IMR-90 (cell line): ENCODE measurements at places on chromosomes 4 and X. TPM values are rescaled to one million over a fixed set of nuclear protein-coding genes. Genes with fewer than 3 reads are reported as not detected.

- no peaks in the 10 kb centered on the region; the same call in 1 of the 2 replicates for H3K4me1 ChIP-seq
- no peak overlapping the region for H3K27ac ChIP-seq
- no peak overlapping the region for H3K4me3 ChIP-seq
- no peaks in the 10 kb centered on the region for H3K36me3 ChIP-seq
Observed at GRCh38 chr4:151537687-151538086, 128.7 kb downstream of the FHIP1A start.

DNA sequence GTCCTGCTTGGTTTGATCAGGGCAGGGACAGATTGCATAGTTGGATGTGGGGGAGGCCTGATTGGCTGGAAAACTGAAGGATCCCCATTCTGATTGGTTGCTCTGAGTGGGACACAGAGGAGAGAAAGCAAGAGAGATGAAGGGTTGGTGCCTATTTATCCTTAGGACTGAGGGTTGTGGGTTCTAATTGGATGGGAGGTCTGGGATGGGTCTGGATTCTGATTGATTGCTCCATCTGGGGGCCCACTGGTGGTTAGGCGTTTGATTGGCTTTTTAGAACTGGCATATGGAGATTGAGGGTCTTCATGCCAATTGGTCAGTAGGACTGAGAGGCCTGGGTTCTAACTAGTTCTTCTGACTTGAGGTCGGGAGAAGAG, 644 bp upstream of the EBP start:
- H3K27me3 ChIP-seq: no peaks in the 10 kb centered on the region
- peak overlapping the region; percentile 63; the same call in 1 of the 2 replicates for H3K4me3 ChIP-seq
- 0 out of 2 replicates have a peak, but pooled peaks cover 2% of the 10 kb centered on the region for H3K4me1 ChIP-seq

GRCh38 chrX:119094819-119095218, 22.0 kb downstream of the CT47C1 start:
- H3K27ac ChIP-seq: no peak overlapping the region
- no peak overlapping the region for H3K4me3 ChIP-seq
- no peak for DNase-seq
- H3K36me3 ChIP-seq: no peaks in the 10 kb centered on the region

DNA sequence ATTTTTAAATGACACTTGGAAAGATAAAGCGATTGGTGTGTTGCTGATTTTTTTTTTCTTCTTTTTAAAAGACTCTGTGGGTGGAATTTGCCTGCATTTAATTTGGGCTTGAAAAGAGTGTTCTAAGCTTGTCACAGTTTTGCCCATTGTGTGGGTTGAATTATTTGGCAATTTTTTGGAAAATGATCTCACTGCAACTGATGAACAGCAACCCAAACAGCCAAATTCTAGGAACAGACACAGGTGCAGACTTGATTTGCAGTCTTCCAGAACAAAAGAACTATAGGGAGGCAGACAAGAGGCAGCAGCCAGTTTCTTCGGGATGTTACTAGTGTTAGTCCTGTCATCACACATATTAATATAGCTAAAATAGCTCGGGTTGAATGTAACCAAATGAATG, 40.5 kb downstream of the CASP6 start:
- no peaks in the 10 kb centered on the region for H3K4me1 ChIP-seq
- no peaks in the 10 kb centered on the region for H3K27me3 ChIP-seq
- H3K4me3 ChIP-seq: no peak overlapping the region
- no peak overlapping the region for H3K27ac ChIP-seq
- 0 out of 2 replicates have a peak, but pooled peaks cover 1% of the 10 kb centered on the region for H3K36me3 ChIP-seq

DNA sequence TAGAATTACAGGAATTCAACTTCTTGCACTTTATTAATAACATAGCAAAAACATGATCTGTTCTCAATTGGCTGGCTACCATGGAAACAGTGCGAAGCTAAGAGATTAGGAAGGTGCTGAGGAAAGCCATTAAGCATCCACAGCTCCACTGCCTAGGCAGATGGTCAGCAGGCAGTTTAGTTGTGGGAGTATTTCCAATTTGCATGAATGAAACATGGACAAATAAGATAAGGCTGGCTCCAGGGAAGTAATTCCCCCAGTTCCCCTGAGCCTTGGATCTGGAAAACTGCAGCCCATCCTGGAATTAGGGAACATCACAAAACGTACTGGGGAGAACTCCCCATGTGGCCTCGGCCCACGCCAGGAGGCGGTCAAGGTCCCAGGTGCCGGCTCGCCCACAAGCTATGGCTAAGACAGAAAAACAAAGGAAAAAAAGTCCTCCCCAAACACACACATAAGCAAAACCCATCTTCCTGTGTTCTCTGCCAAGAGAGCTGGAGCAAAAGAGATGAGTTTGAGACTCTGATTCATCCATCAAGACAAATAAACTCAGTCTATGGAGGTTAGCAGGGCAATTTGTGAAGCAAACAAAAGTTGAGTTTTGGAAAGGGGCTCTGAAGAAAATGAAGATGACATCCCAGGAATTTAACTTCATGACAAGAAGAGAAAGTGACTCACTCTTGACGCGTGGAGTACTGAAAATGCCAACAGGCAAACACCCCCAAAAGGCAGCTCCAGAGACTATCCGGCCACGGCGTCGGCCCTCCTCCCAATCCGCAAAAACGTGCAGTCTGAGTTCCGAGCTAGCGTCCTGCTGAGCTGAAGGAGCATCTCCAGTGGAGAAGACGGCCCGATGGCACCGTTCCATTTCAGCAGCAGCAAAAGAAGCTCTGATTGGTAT, 45.1 kb downstream of the IGFBP7 start:
- peak overlapping the region; percentile 8; the same call in 1 of the 2 replicates for H3K4me3 ChIP-seq
- H3K27ac ChIP-seq: peak overlapping the region; percentile 65
- DNase-seq: peak; percentile 98
- no peaks in the 10 kb centered on the region for H3K36me3 ChIP-seq
- H3K4me1 ChIP-seq: peaks cover 30% of the 10 kb centered on the region

DNA sequence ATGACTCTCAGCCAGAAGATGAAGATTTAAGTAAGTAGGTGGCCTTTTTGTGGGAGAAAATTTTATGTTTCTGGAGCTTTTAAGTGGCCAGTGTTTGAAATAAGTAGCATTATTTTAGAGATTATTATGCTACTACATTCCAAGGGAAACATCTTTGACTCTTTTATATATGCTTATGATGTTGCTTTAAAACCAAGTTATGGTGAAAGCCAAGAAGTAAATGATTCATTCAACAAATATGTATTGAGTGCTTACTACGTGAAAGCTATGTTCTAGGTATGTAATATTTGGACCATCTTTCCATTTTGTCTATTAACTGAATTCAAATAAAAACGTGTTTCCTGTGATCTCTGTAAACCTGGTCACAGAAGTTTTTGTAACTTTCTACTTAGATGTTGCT, 58.3 kb downstream of the ZFX start:
- peaks cover 38% of the 10 kb centered on the region for H3K36me3 ChIP-seq
- DNase-seq: peak; percentile 68
- no peak overlapping the region; the same call in 1 of the 2 replicates for H3K27ac ChIP-seq
- H3K27me3 ChIP-seq: no peaks in the 10 kb centered on the region

DNA sequence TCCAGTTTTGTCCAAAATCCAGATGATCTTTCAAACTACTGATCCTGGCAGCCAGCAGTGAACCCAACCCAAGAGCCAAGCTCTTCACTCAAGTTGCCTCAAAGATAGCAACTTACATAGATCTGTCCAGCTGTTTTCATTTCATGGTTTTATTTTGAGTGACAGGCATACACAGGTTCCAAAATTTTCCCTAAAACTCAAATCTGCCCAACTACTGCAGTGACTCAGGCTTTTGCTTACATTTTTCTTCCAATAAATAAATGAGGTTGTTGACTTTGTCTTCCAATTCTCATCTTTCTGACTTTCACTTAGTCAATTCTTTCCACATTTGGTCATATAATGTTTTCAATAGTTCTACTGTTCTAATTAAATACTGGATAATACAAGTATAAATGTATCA, 158.8 kb downstream of the TECRL start:
- no peak for DNase-seq
- no peak overlapping the region for H3K27ac ChIP-seq
- no peak overlapping the region for H3K4me3 ChIP-seq
- no peaks in the 10 kb centered on the region for H3K4me1 ChIP-seq
- H3K27me3 ChIP-seq: no peaks in the 10 kb centered on the region

DNA sequence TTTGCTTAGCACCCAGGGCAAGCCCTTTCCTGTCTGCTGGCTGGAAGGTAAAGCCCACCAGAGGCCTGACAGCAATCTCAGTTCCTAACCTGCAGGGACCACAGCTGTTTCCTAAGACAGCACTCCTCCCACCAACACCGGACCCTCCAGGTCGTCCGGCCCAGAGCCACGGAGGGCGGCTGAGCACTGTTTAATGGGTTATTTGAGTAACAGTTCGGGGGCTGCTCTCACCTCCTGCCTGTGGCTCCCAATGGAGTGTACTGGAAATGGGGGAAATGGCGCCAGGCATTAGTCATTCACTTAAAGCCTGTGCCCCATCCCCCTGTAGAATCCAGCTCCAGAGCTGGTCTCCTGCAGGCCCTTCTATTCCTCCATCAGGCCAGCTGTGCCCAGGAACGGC, 81.6 kb upstream of the ADRA2C start:
- no peaks in the 10 kb centered on the region for H3K4me1 ChIP-seq
- no peak overlapping the region for H3K27ac ChIP-seq
- H3K4me3 ChIP-seq: no peak overlapping the region
- H3K27me3 ChIP-seq: peaks cover 34% of the 10 kb centered on the region
- no peaks in the 10 kb centered on the region for H3K36me3 ChIP-seq

Gene LINC00632
- total RNA-seq: 6.4 and 7.2 TPM in 2 replicates

Gene PAGE2B
- total RNA-seq: not detected in 2 replicates

Gene ATP2B3
- under 0.01 TPM in 1 of 2 replicates, not detected in the other for total RNA-seq

- no peak for DNase-seq
- H3K36me3 ChIP-seq: no peaks in the 10 kb centered on the region
- no peak overlapping the region for H3K4me3 ChIP-seq
- H3K27ac ChIP-seq: no peak overlapping the region
- no peaks in the 10 kb centered on the region for H3K4me1 ChIP-seq
- H3K27me3 ChIP-seq: no peaks in the 10 kb centered on the region
Observed at GRCh38 chr4:145058256-145058655, 39.7 kb downstream of the ANAPC10 start.

Gene HTRA3
- 1.1 and 1.3 TPM in 2 replicates for total RNA-seq

GRCh38 chr4:182536221-182536811, 293.1 kb downstream of the TENM3 start:
- DNase-seq: no peak
- H3K27ac ChIP-seq: no peak overlapping the region
- no peaks in the 10 kb centered on the region for H3K27me3 ChIP-seq
- H3K4me3 ChIP-seq: no peak overlapping the region
- H3K36me3 ChIP-seq: no peaks in the 10 kb centered on the region

GRCh38 chr4:81818385-81818920, 346.7 kb upstream of the RASGEF1B start:
- H3K4me1 ChIP-seq: no peaks in the 10 kb centered on the region
- no peak for DNase-seq
- no peak overlapping the region for H3K4me3 ChIP-seq
- H3K27ac ChIP-seq: no peak overlapping the region

- no peak overlapping the region for H3K27ac ChIP-seq
- H3K4me3 ChIP-seq: no peak overlapping the region
- no peak for DNase-seq
- H3K4me1 ChIP-seq: no peaks in the 10 kb centered on the region
- H3K36me3 ChIP-seq: no peaks in the 10 kb centered on the region
- H3K27me3 ChIP-seq: no peaks in the 10 kb centered on the region
Observed at GRCh38 chrX:4690521-4690920, 977.1 kb upstream of the PRKX start.

DNA sequence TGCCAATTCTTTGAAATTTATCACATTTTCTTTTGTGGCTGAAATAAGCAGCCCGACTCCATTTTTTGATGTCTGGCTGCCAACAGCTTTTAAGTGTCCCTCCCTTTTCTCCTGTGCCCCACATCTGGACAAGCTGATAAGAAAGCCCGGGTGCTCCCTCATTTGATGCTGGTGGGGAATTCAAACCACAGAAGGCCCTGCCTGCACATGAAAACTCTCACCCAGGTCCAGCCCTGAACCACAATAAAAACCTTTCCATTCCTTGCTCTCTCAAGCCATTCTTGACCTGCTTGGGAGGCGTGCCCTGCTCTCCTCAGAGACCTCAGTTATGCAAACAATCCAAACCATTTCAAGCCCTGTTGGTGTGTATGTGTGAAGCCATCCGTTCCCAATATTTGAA, 93.9 kb downstream of the FAM53A start:
- no peaks in the 10 kb centered on the region for H3K4me1 ChIP-seq
- H3K27me3 ChIP-seq: peaks cover 10% of the 10 kb centered on the region
- H3K27ac ChIP-seq: no peak overlapping the region
- H3K4me3 ChIP-seq: no peak overlapping the region
- no peaks in the 10 kb centered on the region for H3K36me3 ChIP-seq

DNA sequence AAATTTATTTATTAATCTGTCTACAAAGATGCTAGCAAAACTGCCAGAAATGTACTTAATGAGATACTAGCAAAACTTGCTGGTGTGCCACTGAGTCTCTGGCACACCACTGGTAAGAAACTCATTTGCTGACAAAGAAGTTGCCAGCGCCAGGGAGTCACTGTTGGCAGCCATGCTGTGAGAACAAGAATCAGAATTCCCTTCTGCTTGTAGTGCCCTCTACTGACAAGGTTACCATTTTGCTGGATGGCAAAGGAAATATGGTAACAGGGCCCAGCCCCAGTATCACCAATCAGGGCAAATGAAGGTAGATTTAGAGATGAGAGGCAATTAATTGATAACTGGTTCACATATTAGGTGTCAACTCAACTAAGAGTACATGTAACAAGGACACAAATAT, 750.1 kb upstream of the ADGRL3 start:
- no peak for DNase-seq
- no peak overlapping the region for H3K27ac ChIP-seq
- H3K4me3 ChIP-seq: no peak overlapping the region

- no peak overlapping the region for H3K27ac ChIP-seq
- no peaks in the 10 kb centered on the region for H3K36me3 ChIP-seq
- no peaks in the 10 kb centered on the region for H3K4me1 ChIP-seq
- DNase-seq: peak; percentile 68
- H3K4me3 ChIP-seq: no peak overlapping the region
Observed at GRCh38 chr4:109067508-109068235, 234.8 kb downstream of the COL25A1 start.

DNA sequence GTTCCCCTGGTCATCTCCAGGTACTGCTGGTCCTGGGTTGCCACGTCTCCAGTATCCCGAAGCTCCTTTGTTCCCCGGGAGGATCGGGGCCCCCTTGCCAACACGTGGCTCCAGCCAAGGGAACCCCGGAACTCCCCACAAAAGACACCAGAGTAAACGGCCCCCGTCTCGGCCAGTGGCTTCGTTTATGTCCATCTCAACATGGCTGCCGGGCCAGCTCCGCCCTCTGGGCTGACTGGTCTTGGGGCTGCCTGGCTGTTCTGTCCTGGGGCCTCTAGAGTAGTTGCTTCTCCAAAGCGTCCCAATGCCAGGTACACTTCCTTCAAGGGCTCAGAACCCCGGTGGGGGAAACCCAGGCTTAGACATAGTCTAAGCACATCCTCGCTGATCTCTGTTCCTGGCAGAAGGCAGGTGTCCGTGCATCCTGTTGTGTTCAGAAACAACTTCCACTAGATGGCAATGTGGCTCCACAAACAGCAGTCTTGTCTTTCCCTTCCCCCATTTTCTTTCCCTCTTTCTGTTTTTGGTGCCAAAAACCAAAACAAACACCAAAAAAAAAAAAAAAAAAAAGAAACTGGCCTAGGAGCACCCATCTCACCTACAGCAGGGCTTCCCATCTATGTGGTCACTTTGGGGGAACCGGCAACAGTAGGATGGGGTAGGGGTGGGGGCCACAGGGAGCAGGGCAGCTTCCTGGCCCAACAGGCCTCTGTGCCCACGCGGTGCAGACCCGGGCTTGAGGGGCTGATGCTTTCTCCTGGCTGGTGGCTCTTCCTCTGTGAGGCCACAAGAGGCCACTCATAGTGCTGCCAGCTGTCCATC, 35.3 kb downstream of the NBDY start:
- no peaks in the 10 kb centered on the region; the same call in 1 of the 2 replicates for H3K27me3 ChIP-seq
- peak overlapping the region; percentile 49 for H3K4me3 ChIP-seq
- DNase-seq: peak; percentile 87
- peak overlapping the region; percentile 39 for H3K27ac ChIP-seq
- peaks cover 3% of the 10 kb centered on the region; the same call in 1 of the 2 replicates for H3K4me1 ChIP-seq

Gene HAUS3
- 4.3 and 6.9 TPM in 2 replicates for total RNA-seq
